ENCODE measurements at places on chromosomes 11 and 22.

DNA sequence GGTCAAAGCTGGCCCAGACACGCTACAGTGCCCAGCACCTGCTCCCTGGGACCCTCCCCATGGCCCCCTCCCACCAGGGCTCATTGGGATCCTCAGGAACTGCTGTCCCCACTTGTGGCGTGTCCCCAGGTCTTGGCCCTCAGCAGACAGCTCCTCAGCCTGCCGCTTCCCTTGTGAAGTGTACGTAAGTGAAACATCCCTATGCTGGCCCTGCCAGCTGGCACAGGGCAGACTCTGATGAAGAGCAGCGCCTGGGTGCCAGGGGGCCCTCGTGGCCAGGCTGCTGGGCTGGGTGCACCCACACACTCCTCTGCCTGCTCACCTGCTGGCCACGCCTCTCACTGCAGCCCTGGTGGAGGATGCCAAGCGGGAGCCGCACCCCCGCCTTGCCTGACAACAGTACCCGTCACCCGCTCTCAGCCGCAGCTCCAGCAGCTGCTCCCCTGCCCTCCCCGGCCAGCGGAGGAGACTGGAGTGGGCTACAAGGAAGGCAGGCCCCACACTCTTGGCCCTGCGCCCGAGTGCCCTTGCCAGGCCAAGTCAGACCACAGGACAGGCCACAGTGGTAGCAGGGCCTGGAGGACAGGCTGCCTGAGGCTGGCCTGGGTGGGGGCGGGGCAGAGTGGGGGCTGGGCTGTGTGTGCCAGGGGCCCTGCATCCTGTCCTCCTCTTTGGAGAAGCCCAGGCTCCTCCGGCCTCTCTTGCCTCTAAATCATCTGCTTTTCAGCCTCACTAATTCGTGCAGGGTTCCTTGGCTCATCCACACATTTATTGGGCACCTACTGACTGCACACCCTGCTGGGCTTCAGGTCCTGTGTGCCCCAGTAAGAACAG lies 39.5 kb downstream of the IGF2 start:
- no peak for DNase-seq

GRCh38 chr11:45089676-45090499 lies 56.6 kb upstream of the PRDM11 start:
- no peak for DNase-seq

- DNase-seq = no peak
Observed at GRCh38 chr22:32712644-32713355, 88.7 kb upstream of the TIMP3 start.

DNA sequence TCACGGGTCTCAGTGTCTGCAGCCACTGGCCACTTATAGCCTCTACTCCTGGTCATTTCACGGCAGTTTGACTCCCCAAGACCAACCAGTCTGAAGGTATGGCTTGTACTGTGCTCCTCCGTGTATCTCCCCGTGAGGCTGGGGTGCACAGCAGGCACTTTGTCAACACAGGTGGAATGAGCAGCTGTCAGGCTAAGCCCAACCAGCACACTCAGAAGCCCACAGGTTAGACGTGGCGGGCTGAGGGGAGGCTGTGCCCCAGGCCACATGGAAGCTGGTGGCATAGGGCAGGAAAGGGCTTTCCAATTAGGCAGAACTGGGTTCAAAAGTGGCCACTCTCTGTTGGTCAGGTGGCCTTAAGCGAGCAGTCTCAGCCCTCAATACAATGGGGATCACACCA lies 7.0 kb downstream of the TP53I11 start:
- no peak for DNase-seq

- DNase-seq = no peak
Observed at GRCh38 chr11:71153005-71153390, 99.4 kb downstream of the SHANK2 start.

DNA sequence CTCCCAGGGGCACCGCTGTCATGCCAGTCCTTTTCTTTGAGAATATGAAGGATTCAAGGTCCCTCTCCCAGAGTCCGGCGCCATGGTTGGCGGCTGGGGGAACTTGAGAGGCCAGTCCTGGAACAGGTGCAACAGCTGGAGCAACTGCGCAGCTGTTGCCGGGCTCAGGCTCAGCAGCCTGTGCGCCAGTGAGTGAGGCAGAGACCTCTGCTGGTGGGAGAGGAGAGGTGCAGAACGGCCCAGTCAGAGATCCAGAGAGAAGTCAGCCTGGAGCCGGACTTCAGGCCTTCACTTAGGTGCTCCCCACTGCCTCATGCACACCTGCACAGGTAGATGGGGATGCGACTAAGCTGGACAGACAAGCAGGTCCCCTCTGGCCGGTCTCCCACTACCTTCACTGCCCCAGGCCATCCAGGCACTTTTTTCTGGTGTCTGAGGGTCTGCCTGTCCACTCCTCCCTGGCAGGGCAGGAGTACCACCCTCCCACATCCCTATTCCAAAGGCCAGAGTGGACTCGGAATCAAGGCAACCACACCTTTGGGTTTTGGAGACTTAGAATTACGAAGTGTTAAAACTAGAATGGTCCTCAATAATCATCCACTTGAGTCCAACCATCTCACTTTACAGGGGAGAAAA lies 4.6 kb downstream of the CHRDL2 start:
- DNase-seq = peak; percentile 30

- no peak for DNase-seq
Observed at GRCh38 chr11:23103416-23103815, 243.1 kb upstream of the CCDC179 start.

DNA sequence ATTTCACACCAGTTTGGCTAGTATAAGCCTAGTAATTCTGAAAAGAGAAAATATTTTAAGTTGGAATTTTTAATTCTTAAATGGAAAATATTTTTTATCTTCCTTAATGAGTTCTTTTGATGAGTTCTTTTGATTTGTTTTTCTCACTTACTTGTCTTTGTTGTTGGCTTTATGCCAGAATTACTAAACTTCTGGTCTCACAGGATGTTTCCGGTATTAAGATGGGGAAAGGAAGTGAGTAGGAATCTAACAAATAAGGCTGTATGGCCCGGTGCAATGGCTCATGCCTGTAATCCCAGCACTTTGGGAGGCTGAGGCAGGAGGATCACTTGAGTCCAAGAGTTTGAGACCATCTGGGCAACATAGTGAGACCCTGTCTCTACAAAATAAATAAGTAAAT lies 106.4 kb downstream of the ARHGAP42 start:
- no peak for DNase-seq

DNA sequence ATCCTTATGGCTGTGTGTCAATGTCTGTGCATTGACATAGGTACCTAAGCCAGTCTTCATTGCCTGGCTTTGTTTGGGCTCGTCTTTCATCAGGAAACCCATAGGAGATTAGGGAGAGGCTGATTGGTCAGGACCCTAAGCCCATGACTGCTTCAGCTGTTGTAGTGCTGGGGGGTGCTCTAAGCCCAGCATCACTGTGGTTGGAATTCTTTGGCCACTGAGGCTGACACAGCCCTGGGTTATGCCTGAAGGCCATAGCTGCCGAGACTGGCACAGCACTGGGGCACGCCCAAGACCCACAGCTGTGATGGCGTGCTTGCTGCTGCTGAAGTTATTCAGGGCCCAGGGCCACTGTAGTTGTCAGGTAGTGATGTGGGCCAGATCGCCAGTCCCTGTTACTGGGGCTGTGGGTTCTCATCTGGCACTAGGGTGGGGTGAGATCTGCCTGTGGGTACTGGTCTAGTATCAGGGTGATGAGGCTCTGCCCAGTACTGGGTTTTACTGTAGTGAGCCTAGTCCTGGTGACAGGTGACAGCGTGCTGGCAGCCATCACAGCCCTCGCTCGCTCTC lies 4.9 kb downstream of the USP18 start:
- DNase-seq = no peak

DNA sequence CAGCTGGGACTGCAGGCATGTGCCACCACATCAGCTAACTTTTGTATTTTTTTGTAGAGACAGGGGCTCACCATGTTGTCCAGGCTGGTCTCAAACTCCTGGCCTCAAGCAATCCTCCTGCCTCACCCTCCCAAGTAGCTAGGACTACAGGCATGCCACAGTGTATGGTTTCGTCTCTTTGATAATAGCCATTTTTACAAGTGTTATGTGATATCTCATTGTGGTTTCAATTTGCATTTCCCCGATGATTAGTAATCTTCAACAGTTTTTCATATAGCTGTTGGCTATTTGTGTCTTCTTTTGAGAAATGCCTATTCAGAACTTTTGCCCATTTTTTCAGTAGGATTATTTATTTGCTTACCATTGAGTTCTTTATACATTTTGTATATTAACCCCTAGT lies 9.0 kb upstream of the MTMR3 start:
- DNase-seq = no peak

- DNase-seq = no peak
Observed at GRCh38 chr11:15852179-15852578, 504.2 kb downstream of the SOX6 start.

DNA sequence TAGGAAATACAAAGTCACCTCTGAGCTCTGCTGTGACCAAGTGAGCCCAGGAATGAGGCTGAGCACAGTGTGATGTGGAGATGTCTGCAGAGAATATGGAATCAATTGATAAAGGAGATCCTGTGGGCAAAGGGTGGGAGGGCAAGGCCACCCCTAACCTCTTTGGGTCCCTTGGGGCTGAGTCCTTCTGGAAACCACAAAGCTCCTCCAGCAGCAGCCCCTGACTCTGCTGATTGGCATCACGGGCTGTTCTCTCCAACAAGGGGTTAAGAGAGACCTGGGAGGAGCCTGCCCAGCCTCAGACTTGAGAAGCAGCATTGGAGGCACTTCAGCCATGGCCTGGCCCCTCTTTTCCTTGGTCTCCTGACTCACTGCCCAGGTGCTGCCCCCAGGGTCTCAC lies 49.7 kb downstream of the GGTLC2 start:
- DNase-seq = no peak

DNA sequence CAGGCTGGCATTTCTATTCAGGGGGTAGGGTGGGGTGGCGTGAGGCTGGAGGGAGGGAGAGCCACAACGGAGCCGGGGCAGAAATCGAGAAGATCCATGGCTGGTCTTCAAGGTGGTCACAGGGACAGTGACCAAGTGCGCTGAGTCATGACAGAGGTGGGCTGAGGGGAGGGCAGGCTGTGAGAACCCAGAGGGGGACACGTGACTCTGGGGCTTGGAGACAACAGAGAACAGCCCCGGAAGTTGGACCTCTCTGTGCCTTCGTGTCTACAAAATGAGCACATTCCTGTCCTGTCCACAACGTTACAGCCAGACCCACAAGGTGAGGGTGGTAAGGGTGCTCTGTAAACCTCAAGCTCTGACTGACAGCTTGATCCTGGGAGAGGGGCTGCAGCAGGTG lies 35.1 kb upstream of the ARFGAP3 start:
- no peak for DNase-seq

- no peak for DNase-seq
Observed at GRCh38 chr11:1829039-1829820, 5.6 kb upstream of the SYT8 start.

- no peak for DNase-seq
Observed at GRCh38 chr11:61158691-61159381, 2.4 kb downstream of the VPS37C start.

GRCh38 chr22:40113696-40114095 lies 64.0 kb upstream of the TNRC6B start:
- DNase-seq = no peak

DNA sequence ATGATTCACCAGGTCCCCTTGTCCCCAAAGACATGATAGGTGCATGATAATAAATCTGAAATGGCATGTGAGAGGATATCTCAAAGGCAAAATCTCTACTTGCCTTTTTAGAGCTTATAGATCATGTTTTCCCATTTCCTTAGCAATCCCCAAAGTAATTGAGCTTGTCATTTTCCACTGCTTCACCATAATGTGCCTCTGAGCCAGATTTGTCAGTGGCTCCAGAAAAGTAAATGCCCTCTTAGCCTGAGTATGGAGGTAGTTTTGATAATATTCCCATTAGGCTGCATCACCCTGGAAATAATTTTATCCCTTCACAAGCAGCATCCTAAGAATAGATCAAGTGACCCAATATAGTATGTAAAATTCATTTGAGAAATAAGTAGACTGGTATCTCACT lies 36.7 kb upstream of the ADSL start:
- no peak for DNase-seq

- no peak for DNase-seq
Observed at GRCh38 chr11:8786933-8787332, 104.3 kb downstream of the RPL27A start.

DNA sequence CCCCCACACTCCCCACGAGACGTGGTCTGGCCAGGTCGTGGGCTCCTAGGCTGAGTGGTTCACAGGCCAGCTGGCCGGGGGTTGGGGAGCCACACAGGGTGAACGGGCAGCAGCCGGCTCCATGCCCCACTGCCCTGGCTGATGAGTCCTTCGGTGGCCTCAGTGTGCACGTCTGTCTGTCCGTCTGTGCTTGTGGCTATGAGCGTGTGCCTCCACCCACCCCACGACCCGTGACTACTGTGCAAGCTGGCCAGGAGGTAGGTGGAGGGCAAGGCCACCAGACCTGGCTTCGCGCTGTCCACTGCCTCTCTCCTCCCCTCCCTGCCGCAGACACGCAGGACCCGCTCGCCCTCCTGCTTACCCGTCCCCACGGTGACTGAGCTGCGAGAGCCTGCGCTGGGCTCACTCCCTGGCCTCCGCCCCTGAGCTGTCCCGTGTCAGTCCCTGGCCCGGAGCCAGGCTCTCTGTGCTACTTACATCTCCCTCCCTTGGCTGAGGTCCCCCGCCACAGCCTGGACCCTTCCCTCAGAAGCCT lies 14.1 kb downstream of the CSDC2 start:
- no peak for DNase-seq

DNA sequence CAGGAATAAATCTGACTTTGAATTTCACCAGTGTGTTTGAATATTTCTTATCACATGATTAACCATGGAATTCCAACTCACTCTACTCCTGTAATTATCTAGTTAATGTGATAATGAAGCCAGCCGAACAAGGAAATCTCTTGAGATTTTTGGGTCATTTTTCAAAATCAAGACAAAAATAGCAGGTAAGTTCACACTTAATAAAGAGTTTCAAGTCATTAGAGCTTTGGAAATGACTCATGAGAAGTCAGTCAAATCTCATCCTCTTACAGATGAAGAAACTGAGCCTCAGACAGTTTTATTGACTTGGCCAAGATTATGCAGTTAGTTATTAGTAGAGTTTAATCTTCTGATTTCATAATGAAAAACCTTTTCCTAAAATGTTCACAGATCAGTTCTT lies 148.8 kb downstream of the ARHGAP42 start:
- DNase-seq = no peak

DNA sequence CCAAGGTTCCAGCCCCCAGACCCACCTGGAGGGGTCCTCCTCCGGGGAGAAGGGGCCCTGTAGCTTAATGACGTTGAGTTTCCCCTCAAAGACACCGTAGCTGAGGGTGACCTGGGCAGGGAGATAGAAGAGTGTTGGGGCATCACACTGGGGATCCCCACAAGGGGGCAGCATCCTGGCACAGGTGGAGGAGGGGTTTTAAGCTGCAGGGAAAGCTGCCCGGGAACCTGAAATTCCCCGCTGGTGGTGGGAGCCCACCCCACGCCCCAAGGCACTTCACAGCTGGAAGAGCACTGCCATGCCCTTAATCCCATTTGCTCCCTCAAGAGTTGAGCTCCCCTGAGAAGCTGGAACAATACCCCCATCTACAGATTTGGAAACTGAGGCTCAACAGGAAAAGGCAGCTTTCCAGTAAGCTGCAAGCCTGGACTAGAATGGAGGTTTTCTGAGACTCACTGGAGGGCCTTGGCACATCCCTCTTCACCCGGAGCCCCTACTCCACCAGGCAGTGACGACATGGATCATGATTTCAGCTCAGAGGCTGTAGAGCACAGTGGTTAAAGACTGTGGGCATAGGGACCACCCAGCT lies 13.7 kb downstream of the MFNG start:
- peak; percentile 32 for DNase-seq

All from CD8-positive, alpha-beta memory T cell (primary cell).